ENCODE measurements at places on chromosomes 6 and 20.

GRCh38 chr20:5787796-5788165 is 37.6 kb downstream of the SHLD1 start:
- DNase-seq: no peak

DNA sequence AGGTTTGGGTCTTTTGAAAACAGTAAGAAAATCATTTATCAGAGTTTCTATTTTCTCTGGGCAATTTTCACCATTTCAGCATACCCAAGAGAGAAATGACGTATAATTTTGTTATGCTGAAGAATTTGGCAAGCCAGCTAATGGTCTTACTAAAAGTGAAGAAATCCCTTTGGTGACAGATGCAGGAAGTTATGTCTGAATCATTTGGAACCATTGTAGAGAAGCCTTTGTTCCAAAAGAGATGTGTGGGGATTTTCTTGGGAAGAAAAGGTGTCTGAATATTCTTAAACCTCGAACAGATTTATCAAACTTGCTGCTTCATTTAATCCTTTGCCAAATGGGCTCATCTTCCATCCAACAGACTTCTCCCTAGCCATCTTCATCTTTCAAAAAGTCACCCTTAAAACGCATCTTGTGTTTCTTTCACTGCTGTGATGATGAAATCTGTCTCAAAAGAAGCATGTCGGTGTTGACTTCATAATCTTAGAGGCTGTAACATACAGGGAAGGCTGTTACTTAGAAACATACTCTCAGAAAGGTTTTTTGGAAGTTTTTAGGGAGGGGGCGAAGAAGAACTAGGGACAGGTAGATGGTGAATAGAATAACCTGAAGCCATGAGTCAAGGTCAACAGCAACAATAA is 39.5 kb downstream of the CITED2 start:
- no peak for DNase-seq

DNA sequence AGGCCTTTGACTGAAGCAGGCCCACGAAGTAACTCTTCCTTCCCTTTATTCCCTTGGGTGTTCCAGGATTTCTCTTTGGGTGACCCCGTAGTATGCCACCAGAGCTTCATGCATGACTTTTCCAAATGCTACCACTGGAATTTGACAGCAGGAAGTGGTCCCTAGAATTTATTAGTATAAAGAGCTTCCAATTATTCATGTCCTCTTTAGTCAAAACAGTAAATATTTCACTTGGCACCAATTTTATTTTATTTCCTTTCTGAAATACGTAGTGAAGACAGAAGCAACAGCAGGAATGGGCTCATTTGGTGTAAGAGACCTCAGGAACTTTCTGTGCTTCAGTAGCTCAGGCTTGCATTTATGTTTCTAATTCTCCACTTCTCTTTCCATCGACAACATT is 151.3 kb downstream of the LCA5 start:
- DNase-seq: no peak

GRCh38 chr6:105642708-105643107 is 239.8 kb upstream of the PREP start:
- no peak for DNase-seq

DNA sequence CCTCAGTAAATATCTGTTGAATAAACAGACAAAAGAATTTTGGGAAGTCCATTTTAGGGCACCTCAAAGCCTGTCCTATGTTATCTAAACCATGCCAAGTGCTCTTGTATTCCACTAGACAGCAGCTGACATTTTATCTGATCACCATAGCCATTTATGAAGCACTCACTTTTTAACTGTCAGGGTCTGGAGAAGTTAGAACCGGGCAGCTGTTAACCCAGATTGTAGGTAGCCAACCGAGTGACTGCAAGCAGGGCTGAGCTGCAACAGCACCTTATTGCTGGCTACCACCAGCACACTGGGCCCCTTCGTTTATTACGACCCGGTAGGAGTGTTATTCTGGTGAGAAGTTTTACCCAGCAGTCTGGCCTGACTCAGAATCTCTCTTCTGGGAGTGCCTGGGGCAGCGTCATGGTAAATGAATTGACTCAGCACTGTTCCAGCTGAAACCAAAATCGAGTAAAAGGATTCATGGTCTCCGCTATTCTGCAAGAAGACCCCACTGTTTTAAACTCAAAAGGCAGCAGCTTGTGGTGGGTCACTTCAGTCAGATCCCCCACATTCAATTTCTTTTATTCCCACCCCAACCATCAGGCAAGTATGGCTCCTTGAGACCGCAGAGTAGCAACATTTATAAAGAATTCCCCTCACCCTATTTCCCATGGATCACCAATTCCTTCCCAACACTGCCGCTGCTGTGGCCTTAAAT is 1.7 kb downstream of the UBE2V1 start:
- DNase-seq: peak; percentile 74

- DNase-seq: peak; percentile 69
Measured at GRCh38 chr6:150891888-150892485, 26.5 kb downstream of the MTHFD1L start.

DNA sequence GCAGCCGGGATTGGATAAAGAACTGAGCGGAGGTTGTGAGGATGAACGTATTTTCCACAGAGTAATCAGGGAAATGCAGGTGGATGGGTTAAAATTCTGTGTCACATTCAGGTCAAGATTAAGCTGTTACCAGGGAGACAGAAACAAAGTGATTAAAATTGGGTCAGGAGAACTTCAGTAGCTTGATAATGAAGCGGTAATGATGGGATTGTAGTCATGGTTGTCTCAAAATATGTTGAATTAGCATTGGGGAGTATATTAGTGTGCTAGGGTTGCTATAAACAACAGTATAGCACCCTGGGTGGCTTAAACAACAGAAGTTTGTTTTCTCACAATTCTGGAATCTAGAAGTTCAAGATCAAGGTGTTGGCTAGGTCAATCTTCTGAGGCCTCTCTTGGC is 155.5 kb downstream of the GJA1 start:
- no peak for DNase-seq

DNA sequence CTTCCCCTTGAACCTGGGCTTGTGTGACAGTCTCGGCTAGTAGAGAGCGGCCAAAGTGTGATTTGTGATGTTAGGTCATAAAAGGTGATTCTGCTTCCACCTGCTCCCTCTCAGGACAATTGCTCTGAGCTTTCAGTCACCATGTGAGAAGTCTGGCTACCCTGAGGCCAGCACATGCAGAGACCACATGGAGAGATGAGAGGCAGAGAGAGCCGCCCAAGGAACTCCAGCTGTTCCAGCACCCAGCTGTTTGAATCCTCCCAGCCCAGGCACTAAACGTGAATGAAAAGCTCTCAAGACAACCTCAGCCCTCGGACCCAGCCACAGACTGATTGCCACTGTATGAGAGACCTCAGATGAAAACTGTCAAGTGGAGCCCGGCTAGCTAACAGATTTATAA is 143.4 kb upstream of the EEF1E1 start:
- no peak for DNase-seq

DNA sequence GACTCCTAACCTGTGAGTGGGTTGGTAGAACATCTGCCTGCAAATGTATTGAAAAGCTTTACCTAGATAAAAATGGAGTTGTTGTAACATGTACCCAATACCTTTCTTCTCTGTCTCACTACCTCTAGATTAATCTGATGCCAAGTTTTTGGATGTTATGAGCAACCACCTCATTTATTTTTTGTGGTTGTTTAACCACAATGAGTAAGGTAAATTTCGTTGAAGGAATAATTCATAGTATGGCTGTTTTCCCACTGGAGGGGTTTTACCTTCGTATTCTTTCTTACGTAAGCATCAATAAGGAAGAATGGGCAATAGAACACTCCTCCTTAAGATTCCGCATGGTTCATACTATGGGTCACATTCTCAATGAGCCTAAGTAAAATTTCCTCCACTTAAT is 165.4 kb downstream of the CDH26 start:
- no peak for DNase-seq

DNA sequence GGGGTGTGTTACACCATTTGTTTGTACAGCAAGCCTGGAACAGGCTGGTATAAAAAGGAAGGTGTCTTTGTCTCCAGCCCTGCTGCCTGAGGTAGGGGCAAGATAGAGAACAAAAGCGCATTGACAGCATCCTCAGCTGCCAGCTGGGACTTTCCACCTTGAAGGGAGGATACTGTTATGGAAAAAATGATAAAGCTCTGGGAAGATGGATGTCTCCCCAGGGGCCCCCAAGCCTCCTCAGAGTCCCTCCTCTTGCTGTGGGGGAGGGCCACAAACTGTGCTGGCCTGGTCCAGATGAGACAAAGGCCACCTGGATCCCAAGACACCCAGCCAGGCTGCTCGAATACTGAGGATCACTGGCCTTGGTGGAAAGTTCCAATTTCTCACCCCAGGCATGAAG is 13.0 kb downstream of the REM1 start:
- no peak for DNase-seq

DNA sequence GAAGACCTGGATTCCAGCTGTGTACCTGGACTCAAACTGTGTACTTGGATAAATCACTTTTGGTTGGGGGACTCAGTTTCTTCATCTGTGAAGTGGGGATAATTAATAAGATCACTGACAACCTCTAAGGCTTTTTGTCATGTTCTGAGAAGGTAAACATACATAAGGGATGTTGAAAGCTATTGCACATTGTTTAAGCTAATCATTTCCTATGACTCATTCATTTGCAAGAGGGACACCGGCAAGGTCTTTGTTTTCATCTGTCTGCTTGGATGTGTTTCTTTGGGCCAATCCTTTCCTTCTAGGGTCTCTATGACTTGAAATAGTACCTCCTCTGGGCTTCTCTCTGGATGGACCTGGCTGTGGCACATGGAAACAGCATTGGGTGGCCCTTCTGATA is 6.8 kb downstream of the PROKR2 start:
- DNase-seq: no peak

DNA sequence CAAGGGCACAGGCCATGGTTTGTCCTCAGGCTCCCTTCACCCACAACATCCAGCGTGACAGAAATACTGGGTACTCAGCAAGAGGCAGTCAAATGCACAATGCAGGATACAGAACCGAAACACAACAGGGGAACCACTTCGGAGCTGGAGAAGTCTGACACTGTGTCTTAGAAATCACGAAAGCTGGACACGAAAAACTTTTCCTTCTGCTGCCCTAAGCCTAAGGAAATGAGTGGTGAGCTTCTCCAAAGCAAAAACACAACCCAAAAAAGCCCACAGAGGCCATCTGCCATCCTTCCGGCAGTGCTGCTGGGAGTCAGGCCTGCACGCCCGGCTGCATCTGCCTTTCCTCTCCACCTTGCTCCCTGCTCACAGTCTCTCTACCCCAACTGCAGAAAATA is 106.3 kb downstream of the SLC23A2 start:
- peak; percentile 28 for DNase-seq

DNA sequence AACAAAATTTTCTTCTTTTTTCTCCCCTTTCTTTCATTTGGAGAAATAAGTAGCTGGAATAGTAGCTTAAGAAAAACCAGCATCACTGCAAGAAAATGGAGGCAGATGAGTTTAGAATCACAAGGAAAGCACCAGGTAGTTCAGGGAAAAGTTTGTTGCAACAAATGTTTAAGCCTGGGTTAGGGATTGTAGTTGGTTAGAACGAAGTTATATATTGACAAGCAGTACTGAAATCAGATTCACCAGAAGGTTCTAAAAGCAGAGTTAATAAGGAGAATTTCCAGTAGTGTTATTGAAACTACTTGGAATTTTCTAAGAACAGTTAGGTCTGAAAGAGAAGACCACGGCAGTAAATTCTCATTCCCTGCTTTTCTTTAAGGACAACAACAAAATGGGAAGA is 70.2 kb downstream of the BMP2 start:
- no peak for DNase-seq

GRCh38 chr20:33477386-33478234 is 12.3 kb upstream of the CBFA2T2 start:
- no peak for DNase-seq

DNA sequence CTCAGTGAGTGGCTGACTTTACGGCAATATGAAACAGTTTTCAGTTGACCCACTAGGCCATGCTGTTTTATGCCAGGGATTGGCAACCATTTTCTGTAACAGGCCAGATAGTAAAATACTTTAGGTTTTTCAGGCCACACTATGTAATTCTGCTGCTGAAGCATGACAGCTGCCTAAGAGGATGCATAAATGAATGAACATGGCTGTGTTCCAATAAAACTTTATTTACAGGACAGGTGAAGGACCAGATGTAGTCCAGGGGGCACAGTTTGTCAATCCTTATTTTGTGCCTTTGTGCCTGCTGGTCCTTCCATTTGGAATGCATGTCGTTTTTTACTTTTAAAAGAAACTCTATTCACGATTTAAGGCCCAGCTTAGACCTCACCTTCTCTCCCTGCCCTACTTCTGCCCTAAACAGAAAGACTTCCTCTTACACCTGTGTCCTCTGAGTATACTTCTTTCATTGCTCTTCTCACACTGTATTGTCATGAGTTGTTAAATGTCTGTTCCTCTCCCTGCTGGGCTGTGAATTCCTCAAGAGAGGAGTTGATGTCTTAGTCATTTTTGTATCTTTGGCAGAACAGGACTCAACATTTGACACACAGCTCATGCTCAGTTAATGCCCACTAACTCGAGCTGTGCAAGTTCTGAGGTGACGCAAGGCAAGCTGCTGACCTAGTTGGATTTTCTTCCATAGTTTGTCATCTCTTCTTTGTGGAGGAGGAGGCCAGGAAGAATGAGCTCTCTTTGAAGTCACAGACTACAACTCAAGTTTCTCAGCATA is 90.1 kb upstream of the MAP7 start:
- no peak for DNase-seq

- no peak for DNase-seq
Measured at GRCh38 chr6:35521235-35521634, 8.5 kb upstream of the TULP1 start.

DNA sequence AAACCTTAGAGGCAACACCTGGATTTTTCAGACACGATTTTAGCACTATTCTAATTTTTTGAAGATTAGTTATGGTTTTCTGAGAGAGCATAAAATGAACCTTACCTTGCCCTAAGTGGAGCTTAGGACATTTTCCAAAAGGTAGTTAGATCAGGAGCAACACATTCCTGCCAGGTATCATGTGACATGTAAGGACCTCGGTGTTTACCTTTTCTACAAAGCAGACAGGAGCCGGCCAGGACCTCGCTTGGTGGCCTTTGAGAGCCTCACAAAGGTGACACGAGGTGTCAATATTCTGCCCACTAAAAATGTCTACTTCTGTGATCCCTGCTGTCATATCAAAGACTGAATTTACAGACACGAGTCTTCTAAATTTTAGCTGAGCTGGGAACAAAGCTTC is 174.9 kb downstream of the SMOC2 start:
- no peak for DNase-seq

- no peak for DNase-seq
Measured at GRCh38 chr6:1439349-1439748, 50.0 kb downstream of the FOXF2 start.

DNA sequence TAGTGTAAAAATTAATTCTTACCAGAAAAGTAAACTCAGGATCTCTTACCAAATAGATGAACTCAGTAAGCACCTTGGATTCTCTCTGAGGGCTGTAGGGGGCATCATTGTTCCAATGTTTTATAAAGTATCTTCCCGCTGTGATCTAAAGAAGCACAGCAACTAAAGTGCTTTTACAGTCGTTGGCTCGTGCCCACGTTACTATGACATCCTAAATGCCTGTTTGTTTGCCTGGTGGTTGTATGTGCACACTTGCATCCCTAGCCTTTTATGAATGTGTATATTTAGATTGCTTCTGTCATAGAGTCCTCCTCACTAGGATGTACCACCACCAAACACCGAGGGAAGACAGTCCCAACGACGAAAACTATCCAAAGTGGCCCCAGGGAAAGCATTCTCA is 34.5 kb downstream of the SLX4IP start:
- DNase-seq: no peak

All from activated CD8-positive, alpha-beta memory T cell treated with anti-CD3 and anti-CD28 coated beads, Interleukin-2, amount 50 U/mL, for 48 hours (primary cell).